ENCODE measurements at places on chromosomes 2 and 18.

- no peak for DNase-seq
Observed at GRCh38 chr2:204177251-204177976, 240.9 kb downstream of the ICOS start.

GRCh38 chr2:176774766-176775451, 437.7 kb upstream of the HNRNPA3 start:
- DNase-seq: peak; percentile 42

GRCh38 chr2:101419096-101419663, 31.9 kb upstream of the CREG2 start:
- DNase-seq: peak; percentile 88

GRCh38 chr2:134926231-134926931, 7.8 kb downstream of the CCNT2 start:
- DNase-seq: no peak

DNA sequence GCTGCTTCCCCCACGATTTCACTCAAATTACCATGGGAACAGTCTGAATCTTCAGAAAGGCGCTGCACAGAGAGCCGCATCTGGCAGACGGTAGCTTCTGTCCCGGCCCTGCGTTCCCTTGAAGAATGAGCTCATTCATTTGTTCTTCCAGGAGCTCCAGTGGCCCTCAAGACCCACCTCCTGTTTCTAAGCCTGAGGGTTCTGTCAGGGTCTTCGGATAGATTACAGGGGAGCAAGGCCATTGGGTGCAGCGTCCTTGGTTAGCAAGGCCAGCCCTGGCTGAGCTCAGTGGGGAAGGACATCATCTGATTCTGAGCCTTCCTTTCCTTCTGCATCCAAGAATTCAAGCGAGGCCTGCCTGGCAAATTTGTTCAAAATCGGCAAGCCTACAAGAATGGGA, 111.9 kb downstream of the PDCL3 start:
- peak; percentile 54 for DNase-seq
